Stimulated activated CD4-positive, alpha-beta T cell treated with anti-CD3 and anti-CD28 coated beads, Interleukin-4, amount 100 ng/mL, for 24 hours (primary cell): ENCODE measurements at places on chromosomes 5 and 9.
A peak's percentile ranks its signal among the peaks of the same experiment; 100 is the strongest.

GRCh38 chr5:97608501-97608900 is 425.5 kb upstream of the RIOK2 start:
- no peak for DNase-seq

DNA sequence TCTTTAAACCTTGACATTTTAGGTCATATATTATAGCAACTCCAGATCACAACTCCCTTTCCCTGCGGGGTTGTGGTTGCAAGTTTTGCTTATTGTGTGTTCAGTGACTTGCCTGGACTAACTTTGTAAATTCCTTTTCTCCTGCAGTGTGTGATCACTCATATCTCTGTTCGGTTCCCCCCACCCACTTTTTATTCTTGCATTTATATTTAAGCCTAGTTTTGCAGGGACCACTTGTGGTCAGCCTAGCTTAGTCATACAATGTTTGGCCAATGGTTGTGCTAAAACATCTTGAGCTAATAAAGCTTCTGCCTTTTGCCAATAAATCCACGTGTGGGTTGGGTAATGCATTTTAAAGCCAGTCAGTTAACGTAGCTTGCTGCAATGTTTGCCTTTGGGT is 146.5 kb upstream of the IRX4 start:
- DNase-seq = no peak

DNA sequence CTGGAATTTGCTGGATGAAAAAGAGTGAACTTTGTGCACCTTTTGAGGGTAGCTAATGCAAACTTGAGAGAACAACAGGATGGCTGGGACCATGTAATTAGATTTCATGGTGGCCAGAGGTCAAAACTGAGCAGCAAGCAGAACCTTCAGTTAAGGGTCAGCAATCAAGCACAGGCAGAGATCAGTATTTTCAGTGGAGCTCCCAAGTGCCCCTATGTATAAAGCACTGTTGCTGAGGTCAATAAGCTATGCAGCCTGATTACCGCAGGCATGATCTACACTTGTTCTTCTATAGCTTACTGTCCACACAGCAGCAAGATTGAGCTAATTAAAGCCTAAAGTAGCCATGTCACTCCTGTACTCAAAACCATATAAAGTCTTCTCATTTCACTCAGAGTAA is 62.1 kb upstream of the TMC1 start:
- DNase-seq = no peak

DNA sequence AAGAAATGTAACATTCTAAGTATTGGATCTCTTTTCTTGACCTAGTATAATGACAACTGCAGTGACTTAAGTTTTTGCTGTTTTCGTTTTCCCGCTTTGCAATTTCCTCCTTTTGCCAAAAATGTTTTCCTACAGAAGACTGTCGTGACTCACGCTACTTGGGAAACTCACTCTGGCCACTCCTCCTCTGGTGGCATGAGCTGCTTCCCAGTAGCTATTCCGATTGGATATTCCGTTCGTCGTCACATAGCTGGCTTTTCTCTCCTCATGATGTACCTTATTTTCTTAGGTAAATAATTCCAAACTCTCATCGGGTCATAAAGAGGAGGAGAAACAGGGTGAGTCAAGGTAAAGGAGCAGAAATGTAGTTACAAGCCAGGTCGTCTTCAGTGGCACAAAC is 64.9 kb downstream of the GOLPH3 start:
- no peak for DNase-seq

DNA sequence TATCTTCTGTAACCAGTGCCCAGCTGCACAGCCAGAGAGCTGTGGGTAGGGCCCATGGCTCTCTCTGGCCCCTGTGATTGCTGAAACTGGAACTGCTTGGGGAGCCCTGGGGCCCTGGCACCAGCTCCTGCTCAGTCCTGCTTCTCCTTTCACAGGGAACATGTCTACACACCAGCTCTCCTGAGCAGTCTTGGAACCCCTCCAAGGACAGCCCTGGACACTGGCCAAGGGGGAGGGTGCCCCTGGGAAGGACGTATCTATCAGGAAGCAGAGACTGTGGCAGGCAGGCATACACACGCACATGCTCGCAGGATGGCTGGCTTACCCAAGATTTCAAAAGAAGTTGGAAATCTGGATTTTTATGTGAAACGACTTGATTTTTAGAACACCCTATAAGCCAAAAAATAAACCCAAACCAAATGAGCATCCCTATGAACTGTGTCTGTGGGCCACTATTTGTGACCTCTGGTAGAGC is 8.8 kb upstream of the TRAF1 start:
- no peak for DNase-seq

- DNase-seq = no peak
Measured at GRCh38 chr5:125337294-125337693, 590.9 kb upstream of the ZNF608 start.

DNA sequence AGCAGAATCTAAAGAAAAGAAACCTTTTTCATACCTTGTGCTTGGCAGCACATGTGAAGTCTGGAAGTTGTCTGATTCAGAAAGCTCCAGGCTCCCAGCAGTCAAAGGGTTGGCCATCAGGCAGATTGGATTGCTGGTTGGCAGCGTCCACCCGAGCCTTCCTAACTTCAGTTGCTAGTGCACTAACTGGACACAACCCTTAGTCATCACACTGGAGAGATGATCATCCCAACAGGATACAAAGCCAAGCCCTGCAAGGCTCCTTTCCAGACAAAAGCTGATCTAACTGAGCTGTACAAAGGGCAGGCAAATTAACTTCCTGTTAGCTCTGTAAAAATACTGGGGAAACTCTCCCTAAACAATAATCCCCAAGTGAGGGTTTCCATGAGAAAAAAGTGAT is 185.6 kb downstream of the SNX18 start:
- no peak for DNase-seq

GRCh38 chr9:114818178-114818577 is 12.3 kb upstream of the TNFSF15 start:
- no peak for DNase-seq

DNA sequence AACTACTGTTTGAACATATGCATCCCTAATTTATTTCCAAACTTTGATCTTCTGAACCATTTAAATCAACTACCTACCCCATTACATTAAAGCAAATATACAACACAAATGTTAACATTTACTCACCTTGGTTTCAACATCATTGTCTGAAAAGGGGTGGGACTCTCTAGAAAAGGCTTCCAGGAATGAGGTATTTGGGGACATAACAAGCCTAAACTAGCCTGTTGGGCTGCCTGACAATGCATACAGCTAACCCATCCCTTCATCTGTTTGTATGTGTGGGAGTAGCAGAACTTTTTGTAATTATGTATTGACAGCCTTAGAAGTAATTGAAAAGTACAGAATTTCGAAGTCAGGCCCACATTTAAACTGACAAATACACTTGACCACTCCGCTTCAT is 2225.9 kb upstream of the C9orf72 start:
- no peak for DNase-seq

GRCh38 chr9:113635586-113635985 is 172.1 kb downstream of the RGS3 start:
- no peak for DNase-seq

DNA sequence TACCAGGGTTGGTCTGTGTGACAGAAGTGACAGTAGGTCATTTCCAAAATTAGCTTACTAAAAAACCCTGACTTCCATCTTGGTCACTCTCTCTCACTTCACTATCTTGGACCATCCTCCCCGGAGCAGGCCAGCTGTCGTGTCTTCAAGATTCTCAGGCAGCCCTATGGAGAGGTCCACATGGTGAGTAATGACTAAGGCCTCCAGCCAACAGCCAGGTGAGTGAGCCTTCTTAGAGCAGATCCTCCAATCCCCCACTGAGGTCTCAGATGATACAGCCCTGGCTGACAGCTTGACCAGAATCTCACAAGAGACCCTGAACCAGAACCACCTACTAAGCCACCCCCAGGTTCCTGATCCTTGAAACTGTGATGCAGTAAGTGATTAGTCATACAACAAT is 92.0 kb downstream of the DCP2 start:
- DNase-seq = no peak

- DNase-seq = no peak
Measured at GRCh38 chr9:112103405-112103804, 71.7 kb downstream of the SUSD1 start.

DNA sequence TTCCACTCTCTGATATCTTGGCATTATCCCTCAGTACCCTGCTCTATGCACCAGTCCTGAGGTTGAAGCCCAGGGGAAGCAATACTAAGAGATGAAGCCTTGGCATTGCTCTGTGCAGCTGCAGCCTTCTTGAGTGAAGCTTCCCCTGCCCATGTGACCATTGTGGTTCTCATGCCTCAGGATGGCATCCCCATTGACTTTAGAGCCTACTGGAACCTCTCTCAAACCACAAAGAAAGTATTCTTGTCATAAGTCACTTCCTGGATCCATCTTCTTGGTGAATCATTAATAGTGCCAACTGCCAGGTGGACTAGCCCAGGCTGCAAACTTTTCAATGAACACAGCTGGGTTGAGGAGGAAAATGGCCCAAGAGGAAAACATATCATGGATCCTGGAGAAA is 283.9 kb upstream of the RFX3 start:
- no peak for DNase-seq

- DNase-seq = no peak
Measured at GRCh38 chr5:107985144-107985543, 314.4 kb upstream of the EFNA5 start.

DNA sequence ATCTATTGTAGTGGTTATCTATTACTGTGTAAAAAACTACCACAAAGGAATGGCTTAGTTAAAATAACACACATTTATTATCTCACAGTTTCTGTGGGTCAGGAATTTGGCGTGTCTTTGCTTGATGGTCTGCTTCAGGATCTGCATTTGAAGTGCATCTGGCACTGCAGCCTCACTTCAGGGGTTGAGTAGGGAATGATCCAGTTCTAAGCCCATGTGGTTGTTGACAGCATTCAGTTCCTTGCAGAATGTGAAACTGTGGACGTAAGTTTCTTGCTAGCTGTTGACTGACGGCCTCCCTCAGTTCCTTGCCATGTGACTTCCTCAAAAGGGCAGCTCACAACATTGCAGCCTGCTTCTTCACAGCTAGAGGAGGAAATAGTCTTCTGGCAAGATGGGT is 2.1 kb upstream of the OGN start:
- peak; percentile 18 for DNase-seq

DNA sequence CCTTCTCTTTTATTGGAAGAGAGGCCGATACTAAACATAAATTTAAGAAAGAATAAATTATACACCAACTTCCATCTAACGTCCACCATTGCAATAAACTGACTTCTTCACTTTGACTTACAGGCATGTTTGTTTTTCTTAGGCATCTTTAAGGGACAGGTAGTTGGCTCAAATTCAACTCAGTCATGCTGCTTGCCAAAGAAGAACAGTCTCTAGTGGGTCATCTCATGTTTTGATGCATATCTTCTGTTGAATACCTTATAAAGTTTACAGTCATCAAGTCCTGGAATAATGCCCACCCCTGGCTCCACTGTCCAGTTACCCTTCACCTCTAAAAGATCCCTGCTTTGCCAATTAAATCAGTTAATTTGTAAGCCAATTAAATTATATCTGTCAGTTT is 328.2 kb upstream of the GRAMD2B start:
- no peak for DNase-seq

DNA sequence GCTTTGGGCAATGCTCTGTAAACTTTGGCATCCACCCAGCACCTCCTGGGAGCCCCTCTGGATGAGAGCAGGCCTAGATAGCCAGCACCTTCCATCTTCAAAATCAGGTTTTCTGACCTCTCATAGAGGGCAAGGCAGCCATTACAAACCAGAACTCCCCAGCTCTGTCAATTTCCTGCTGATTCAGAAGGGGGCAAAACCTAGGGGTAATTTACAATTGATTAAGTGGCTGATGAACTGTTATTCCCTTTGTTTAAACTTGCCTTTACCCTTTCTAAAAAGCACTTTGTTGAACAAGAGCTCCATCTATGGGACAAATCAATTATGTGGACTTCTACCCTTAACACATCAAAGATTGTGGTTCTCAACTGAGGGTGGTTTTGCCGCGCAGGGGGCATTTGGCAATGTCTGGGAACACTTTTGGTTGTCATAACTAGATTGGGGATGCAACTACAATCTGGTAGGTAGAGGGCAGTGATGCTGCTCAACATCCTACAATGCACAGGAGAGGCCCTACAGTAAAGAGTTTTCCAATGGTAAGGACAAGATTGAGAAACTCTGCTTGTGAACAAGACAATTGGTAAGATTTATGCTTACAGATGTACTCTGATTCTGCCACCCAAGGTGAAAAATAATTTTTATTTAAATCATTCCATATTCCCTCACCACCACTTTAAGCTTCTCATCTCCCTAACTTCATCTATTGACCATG is 184.1 kb downstream of the MARCHF11 start:
- DNase-seq = no peak

- DNase-seq = no peak
Measured at GRCh38 chr5:171720086-171720485, 65.5 kb upstream of the SMIM23 start.

- no peak for DNase-seq
Measured at GRCh38 chr9:90896231-90896630, 94.6 kb downstream of the SYK start.

DNA sequence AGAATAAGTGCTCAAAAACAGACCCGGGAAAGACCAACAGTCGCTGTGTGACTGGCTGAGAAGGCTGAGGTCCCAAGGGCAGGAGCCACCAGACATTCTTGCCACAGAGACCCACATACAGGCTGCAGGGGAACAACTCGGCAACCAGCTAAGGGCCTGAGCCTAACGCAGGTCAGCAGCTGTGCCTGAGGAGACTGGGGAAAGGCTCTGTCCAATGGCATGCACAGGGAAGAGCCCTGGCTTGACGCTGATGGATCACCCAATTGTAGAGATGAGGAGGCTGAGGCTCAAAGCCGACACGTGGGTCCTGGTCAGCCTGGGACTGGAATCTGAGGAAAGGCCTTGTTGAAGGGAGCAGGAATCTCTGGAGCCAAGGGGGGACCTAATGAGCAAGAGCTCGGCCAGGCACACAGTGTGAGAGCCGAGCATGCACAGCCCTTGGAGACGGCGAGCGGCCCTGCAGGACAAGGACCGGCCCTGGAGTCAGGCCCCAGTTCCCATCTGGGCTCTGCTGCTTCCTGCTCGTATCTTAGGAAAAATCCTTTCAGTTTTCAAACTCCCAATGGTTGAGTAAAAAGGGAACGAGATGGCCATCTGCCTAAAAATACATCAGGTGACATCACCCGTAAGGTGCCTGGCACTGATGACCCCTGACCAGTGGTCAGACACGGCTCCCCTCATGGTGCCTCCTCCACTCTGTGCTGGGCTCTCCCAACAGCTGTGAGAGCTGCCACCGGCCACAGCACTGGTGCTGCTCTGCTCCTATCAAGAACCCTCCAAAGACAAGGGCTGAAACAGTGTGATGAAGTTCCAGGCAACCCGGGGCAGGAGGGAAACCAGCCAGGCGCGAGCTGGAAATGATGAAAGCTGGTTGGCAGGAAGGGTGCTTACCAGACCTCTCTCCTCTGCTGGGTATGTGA is 16.4 kb downstream of the LMAN2 start:
- no peak for DNase-seq
